Temporal lobe (tissue), 4 donors: ENCODE measurements at places on chromosomes 12 and 14. TPM values are rescaled to one million over a fixed set of nuclear protein-coding genes. Genes with fewer than 3 reads are reported as not detected.

The PIP4K2C gene
- 10.3 TPM for total RNA-seq

The FAM186B gene
- total RNA-seq = not detected

The GRIP1 gene
- total RNA-seq = 77.9 TPM

The MGAT4C gene
- 79.2 TPM for total RNA-seq

The GLS2 gene
- 4.2 TPM for total RNA-seq

The DCN gene
- 46.7 TPM for total RNA-seq

The TMEM132C gene
- 3.9 TPM for total RNA-seq

The PHETA1 gene
- 8.6 TPM for total RNA-seq

The CAMKK2 gene
- total RNA-seq = 57.8 TPM

The PROX2 gene
- not detected for total RNA-seq

The DNAI7 gene
- total RNA-seq = 3.9 TPM

The ACVRL1 gene
- 7.9 TPM for total RNA-seq

The TMEM233 gene
- not detected for total RNA-seq

The PALS1 gene
- 18.7 TPM for total RNA-seq

The AKAP3 gene
- total RNA-seq = 1.5 TPM

The LHX5 gene
- under 0.01 TPM for total RNA-seq

The BHLHE41 gene
- total RNA-seq = 0.74 TPM

The NANOG gene
- total RNA-seq = not detected

The PTPRQ gene
- total RNA-seq = 0.49 TPM

The CACNA2D4 gene
- not detected for total RNA-seq

The MYF6 gene
- 0.74 TPM for total RNA-seq

The ADAM21 gene
- total RNA-seq = not detected

The TMEM52B gene
- total RNA-seq = 0.25 TPM

The SLC7A7 gene
- 1.5 TPM for total RNA-seq

The PITPNM2 gene
- total RNA-seq = 8.4 TPM

The LUM gene
- 16.7 TPM for total RNA-seq

The RPAP3 gene
- total RNA-seq = 19.7 TPM

The LGMN gene
- 26.1 TPM for total RNA-seq

The FLVCR2 gene
- total RNA-seq = 1.7 TPM

The ATL1 gene
- 70.6 TPM for total RNA-seq

The LBHD2 gene
- not detected for total RNA-seq

The ACIN1 gene
- 61.0 TPM for total RNA-seq

The ASIC1 gene
- total RNA-seq = 24.6 TPM

The ERBB3 gene
- 6.4 TPM for total RNA-seq

The SSTR1 gene
- total RNA-seq = 12.0 TPM

The ZFHX2 gene
- total RNA-seq = 1.5 TPM

The LALBA gene
- total RNA-seq = not detected

The TMEM229B gene
- 22.6 TPM for total RNA-seq

The ULK1 gene
- total RNA-seq = 12.0 TPM

The TMEM63C gene
- 11.1 TPM for total RNA-seq

The SYCP3 gene
- 0.49 TPM for total RNA-seq

The PLD4 gene
- 1.2 TPM for total RNA-seq

The SLC4A8 gene
- 35.2 TPM for total RNA-seq

The KCNMB4 gene
- total RNA-seq = 32.0 TPM
